ENCODE measurements at places on chromosomes 5 and 9.

DNA sequence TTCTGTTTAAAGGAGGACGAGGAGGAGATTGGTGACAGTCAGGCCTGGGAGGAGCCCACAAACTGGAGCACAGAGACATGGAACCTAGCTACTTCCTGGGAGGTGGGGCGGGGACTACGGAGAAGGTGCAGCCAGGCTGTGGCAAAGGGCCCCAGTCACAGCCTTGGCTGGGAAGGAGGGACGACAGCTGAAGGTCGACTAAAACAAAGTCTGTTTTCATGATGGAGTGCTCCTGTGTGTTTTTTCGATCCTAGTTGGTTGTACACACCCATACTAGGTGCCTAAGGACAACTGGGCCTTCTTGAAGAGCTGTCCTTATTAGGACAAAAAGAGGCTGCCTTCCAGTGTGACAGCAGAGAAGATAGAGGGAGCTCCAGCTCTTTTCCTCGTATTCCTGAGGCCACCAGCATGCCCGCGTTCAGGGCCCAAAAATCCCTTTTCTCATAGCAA is 2.9 kb downstream of the CCDC107 start:
- DNase-seq = no peak

DNA sequence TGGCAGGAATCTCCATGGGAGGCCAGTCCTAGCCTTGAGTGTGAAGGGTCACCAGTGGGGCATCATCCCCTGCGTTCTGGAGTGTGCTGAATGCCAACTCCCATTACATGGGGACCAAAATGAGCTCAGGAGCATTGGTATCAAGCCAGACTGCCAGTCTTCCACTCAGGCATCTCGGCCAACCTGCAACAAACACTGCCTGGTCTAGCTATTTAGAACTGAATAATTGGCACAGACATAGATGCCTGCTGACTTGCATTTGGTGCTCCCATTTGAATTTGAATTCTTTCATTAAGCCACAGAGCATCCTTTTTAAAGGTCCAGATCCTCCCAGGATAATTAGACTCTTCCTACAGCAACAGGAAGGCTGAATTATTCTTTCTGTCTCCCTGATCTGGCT is 116.6 kb upstream of the ABCA1 start:
- DNase-seq = peak; percentile 38

DNA sequence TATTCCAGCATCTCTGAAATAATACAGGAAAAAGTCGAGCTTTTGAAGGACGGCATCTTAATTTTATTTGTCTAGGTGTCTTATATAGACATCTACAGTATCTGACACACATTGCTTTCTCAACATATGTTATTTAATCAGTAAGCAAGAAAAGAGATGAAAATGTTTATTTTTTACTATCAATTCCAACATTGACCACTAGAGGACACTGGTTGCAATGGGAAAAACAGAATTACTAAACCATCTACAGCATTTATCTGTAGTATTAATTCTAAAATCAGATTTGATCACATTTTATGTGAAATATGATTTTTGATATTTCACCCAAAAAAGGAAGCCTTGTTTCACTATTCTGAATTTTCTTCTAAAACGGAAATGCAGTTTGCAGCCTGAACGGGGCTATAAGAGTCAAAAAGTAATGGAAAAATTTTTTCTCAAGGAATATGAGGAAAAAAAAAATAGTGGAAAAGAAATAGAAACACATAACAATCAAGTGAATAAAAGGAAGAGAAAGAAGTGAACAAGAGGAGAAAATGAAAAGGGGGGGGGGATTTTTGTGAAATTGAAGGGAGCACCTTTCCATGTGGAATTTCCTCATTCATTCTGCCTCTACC is 98.6 kb downstream of the OSTF1 start:
- DNase-seq = no peak

DNA sequence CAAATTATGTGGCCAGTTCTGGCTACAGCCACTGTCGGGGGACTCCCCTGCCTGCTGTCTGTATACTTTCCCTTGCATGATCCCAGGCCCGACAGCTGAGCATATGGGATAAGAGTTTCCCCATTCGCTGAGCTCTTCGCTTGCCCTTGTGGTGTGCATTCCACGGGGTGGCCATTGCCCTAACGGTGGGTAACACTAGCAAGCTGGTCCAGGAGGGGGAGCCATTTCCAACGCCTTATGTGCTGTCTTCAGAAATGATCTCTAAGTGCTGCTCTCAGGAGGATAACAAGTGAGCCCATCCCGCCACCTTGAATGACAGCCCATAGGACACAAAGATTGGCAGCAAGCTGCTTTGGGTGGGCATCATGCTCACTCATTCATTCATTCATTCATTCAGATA is 190.9 kb downstream of the FSTL4 start:
- peak; percentile 62 for DNase-seq

DNA sequence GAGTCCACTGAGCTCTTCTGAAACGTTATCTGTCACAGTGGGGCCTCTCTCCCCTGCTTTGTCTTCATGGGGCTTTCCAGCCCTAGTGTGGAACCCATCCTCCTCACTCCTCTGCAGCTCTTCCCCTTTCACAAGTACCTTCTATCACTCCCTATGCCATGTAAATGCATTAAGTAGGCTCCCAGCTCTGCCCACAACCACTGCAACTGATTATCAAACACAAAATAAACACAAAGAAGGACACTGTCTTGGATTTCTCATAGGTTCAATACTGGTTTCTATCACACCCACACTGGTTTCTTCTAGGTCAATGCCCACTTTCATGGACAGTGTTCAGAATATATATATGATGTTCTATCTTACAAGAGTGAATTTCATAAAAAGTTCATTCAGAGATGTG is 139.4 kb downstream of the GNAQ start:
- peak; percentile 11 for DNase-seq

DNA sequence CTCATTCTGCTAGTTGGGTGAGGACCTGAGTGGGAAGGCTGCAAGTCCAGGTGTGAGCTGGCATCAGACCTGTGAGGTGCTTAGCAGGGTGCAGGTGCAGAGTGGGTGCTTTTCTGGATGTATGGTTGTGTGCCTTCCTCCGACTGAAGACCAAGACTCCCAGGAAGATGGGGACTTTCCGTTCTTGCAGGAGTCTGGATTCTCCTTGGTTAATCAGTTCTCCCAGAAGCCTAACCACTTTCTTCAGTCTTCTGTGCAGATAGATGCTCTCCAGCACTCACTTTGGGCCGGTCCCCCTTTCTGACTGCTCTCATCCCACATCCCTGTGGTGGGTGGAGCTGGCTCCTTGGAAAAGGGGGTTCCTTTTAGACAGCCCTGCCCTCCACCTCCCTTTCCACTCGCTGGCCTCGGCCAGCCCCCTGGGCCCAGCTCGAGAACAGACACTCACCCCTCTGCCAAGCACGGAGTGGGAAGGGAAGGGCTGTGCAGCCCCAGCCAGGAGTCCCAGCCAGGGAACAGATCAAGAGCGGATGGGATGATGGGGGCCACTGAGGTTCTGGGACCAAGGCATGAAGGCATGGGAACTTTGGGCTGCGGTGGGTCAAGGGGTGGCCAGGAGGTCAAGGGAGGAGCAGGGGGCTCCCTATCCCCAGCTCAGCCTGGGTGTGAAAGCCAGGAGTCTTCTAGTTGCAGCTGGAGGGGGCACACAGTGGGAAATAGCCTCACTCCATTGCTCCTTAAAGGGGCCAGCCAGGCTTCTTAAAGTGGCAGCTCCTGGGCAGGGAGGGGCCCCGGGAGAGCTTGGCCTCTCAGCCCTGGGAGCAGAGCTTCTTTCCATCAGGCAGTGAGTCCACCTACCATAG is 62.4 kb downstream of the FGF18 start:
- no peak for DNase-seq

DNA sequence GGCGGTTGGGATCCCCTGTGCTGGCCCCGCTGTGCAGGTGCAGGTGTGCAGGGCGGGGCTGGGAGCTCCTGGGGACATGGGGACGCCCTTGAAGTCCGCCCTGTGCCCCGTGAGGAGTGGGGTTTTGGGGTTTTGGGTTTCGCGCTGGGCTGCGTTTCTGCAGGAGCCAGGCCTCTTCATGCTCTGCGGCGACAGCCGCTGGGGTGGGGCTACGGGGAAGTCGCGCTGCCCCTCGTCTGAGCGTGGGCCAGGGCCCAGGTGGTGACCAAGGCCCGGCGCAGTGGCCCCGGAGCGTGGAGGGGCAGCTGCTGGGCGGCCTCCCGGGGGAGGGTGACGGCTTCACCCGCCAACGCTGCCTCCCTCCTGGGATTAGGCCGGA is 47.8 kb upstream of the IRX4 start:
- no peak for DNase-seq

DNA sequence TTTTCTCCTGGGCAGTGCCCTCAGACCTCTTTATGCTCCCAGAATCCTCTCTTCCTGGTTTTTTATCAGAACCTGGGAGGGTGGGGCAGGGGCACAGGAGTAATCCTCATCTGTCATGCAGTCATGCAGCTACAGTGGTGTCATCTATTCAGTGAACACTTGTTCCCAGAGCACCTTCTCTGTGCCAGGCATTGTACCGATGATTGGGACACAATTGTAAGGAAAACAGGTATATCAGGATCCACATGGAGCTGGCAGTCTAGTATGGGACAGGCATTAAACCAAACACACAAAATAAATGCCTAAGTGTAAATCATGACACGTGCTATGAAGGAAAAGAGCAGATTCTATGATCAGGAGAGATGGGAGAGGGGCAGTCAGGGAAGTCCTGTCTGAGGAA is 21.5 kb upstream of the IDNK start:
- no peak for DNase-seq

DNA sequence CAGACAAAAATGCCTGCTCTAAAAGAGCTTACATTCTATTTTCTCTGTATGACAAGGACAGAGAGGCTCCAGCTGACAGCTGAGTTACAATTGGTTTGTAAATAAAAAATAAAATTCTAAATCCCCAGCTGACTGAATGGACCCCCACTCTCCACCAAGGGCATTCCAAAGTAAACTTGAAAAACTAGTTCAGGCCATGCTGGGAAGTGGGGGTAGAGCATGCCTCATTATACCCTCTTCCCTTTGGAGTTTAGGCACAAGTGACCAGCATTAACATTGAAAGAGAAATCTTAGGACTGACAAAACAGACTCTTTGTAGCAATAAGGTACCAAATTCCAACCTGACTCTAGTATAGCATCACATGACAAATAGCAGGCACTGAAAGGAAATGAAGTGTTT is 31.0 kb downstream of the KIF4B start:
- DNase-seq = no peak

DNA sequence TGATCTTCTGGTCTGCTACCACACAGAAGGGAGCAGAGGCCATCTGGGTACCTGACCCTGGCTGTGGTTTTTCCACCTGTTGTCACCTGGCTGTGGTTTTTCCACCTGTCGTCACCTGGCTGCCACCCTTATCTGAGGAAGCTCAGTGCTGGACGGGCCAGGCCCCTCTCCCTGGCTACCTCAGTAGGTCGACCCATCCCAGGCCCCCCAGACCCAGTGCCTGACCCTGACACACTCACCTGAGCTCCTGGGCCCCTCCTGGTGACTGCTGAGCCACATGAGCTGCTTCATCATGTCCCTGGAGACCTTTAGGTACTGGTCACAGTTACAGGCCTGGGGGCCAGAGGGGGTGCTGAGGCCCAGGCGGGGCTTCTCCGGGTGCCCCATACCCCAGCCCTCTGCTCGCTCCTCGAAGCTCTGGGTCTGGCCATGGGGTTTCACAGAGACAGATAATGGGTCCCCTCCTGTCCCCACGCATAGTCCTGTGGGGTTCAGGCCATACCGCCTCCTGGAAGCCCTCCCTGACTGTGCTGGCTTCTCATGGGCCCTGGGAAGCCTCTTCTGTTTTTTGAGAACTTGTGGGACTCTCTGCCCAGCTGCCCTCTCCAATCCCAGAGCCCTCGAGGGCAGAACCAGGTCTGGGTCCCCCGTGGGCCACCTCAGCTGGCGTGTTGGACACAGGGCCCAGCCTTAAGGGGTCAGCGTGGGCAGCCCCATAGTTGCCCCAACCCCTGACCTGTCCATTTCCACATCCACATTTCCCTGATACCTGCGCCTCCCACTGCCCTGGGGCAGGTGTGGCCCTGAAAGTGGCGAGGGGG is 7.5 kb upstream of the NRARP start:
- DNase-seq = no peak

GRCh38 chr5:104755806-104756205 is 1193.2 kb upstream of the NUDT12 start:
- DNase-seq = no peak

DNA sequence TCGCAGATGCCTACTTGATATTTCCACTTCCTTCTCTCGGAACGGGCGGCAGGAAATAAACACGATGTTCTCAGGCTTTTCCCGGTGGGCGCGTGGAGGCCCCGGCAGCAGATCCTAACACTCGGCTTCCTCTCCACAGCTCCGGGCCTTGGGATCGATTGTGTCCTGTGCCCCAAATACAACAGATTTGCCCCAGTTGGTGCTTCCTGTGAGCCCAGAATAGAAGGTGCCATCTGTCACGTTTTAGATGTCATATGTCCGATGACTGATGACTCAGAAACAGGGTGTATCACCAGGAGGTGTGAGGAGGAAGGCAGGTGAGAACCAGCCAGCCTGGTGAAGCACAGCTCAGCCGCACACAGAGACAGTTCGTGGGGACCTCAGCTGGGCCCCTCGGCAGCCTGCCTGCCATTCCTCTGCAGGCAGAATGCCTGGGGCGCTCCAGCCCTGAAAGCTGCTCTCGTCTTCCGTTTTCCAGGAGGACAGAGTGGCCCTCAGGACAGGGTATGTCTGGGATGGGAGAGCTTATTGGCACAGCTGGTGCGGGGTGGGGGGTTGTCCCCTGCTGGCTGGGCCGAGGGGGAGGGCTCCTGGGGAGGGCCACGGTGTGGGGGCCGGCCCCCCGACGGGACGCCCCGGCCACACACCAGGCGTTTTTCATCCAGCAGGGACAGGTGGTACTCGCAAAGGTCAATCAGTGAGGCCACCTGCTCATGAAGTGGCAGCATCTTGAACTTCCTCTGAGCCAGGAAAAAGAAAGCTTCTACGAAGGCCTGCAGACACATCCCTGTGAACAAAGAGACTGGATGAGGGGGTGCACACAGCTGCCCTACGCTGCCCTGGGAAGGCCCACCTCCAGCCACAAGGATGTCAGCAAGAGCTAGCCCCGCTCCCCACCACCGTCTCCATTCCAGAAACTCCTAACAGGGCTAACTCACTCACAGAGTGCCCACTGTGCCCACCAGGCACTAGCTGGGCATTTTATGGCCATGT is 171.0 kb downstream of the DAB2IP start:
- peak; percentile 33 for DNase-seq

GRCh38 chr5:172904643-172905345 is 54.4 kb upstream of the RPL26L1 start:
- DNase-seq = no peak

Data from retina (tissue), 1 donor.